Naive B cell (primary cell): ENCODE measurements at places on chromosomes 12 and 14. TPM values are rescaled to one million over a fixed set of nuclear protein-coding genes. Genes with fewer than 3 reads are reported as not detected.

DNA sequence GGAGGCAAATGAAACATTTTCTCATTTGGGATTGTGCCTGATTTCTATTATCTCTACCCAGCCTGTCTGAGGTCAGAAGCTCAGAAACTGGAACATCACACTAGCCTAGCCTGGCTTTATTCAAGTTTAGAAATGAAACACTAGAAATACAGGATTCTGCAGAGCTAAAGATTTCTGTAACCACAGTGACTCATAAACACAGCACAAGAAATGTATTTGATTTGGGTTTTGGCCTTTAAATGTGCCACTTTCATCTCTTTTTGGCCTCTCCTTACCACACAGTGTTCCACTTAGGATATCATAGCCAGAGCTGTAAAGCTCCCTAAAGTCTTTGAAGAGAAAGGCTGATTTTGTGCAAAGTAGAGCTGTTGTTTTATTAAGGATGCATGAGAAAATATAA, 307.5 kb downstream of the EMP1 start:
- no peak for DNase-seq

DNA sequence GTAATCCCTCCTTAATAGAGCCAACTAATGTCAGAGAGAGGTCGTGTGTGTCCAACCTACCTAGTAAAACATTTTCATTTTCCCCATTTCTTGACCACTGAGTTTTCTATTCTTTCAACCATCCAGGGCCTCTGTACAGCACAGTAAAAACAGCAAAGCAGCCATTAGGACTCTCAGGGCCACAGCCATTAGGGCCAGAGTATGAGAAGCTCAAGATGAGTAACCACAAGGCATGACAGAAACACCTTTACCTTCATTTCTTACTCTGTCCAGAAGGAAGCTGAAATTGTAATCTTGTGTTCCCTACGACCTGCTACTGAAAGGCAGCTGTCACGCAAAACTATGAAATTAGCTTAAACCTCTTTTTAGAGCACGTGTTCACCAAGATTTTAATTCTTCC, 2.3 kb downstream of the SPPL3 start:
- no peak for DNase-seq

DNA sequence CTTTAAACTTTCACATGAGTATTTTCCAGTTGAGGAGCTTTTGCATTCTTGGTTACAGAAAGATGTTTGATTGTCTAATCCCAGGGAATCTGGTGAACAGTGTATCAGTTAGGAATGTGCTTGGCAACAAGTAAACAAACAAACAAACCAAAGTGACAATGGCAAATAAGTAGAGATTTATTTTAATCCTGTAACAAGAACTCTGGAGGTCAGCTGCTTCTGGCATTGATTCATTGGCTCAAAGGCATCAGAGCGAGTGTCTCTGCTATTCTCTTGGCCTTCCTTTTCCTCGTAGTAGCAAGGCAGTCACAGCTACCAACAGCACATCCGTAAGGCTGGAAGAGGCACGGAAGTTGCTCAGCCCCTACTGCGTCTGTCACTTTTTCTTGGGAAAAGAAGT, 37.2 kb downstream of the CRADD start:
- DNase-seq: no peak

DNA sequence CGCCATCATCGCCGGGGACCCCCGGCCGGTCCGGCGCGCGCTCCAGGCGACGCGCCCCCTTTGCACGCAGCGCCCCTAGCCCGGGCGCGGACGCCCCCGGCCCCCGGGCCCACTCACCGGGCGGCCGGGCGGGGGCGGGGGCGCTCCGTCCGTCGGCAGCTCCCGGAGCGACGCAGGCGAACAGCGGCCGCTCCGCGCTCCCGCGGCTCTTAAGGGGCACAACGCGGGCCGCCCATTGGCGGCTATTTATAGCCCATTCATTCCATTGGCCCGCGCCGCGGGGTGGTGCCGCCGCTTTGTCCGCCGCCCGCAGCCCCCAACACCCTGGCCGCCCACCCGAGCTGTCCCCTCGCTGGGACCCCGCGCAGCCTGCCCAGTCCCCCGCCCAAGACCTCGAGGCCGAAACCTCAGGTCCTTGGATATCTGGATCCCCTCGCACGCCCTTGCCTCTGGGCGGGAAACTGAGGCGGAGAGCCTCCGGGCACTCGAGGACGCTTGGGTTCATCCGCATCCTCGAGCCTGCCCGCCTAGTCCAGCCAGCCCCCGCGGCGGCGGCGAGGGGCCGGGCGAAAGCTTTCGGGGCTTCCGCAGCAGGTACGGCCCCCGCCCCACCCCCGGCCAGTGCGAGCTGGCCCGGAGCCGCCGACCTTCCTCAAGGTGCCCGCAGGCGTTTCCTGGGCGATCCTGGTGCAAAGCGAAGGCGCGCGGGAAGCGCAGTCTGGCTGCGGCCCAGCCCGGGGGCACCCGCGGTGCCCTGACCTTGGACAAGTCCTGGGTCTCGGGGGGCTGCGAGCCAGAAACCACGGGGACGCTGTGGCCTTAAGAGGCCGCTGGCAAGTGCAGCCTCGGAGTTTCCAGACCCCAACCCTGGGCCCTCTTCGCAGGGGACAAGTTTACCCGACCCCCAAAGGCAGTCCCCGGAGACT, at the start of gene CKB:
Gene CKB, minus strand, starts transcription at position 182 of the 926 bp plus-strand sequence. CDS start 337 bp downstream, outside the sequence.
- DNase-seq: no peak

CLEC4C gene
- polyA plus RNA-seq: 8.5 TPM

DNA sequence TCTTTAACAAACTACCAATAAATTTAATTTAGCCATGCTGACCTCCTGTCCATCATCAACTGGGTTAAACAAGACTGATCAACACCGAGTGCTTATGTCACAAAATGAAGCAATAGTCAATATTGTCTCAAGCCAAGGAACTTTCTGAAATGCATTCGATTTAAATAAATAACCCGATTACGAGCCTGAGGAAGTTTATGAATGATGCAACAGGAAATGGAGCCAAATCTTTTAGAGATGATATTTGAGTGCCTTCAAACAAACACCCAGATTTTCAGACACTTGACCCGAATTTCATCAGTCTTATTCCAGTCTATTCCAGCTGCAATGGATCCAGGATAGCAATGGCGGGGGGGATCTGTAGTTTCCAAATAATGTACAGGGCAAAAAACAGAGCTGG, 27.9 kb downstream of the FAR2 start:
- DNase-seq: no peak

SYCP3 gene
- 0.96 TPM for polyA plus RNA-seq

- DNase-seq: no peak
Measured at GRCh38 chr14:24068711-24069410, 2.5 kb upstream of the CPNE6 start.

KRT5 gene
- not detected for polyA plus RNA-seq

DNA sequence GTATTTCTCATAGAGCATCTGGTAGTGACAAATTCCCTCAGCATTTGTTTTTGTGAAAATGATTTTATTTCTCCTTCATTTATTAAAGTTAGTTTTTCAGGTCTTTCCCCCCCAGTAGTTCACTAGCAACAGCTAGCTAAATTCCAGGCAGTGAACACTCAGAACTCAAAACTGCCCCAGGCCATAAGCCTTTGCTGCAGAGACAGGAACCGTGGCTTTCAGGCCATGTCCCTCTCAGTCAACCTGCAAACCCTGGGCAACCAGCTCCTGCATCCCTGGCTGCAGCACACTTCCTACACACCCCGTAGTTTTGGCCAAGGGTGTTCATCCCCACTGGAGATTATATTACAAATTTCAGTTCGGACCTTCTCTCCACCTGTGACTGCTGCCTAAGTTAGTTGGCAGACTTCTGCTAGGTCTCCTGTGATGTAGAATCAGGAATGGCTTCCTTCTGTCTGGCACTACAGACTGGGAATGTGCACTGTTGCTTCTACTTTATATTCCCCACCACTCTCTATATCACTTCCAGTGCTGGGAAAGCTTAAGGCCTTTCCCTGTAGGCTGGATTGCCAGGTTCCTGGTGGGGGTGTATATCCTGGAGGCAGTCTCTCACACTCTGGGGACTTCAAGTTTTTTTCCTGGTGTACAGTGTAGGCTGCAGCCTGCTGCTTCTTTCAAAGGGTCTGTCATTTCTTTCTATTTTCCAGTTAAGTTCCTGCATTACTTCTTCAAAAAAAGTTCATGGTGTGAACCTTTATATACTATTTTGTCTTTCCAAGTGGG, 924.4 kb upstream of the LRFN5 start:
- DNase-seq: no peak

DNA sequence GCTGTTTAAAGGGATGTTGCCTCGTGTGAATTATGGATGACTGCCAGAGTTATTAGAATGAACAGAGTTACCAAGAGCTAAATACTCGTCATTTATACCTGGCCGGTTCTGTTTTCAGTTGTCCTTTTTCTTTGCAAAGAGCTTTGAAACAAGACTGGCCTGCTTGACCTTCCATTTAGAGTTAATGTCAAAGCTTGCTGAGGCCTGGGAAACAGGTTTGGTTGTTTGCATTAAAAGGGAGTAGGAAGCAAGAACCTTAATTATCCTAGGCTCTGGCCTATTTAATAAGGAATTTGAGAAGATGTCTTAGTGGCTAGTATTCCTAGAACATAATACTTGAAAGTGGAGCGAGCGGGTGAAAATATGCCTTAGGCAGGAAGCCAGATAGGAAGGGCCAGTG, 233.3 kb downstream of the CACNA1C start:
- DNase-seq: no peak

SELPLG gene
- 36.2 TPM for polyA plus RNA-seq

LTBP2 gene
- polyA plus RNA-seq: 0.86 TPM

DDX11 gene
- polyA plus RNA-seq: 2.6 TPM
